ENCODE measurements at places on chromosomes 6 and 20. TPM values are rescaled to one million over a fixed set of nuclear protein-coding genes. Genes with fewer than 3 reads are reported as not detected.
A peak's percentile ranks its signal among the peaks of the same experiment; 100 is the strongest.

The TNXB gene
- 4.3 TPM for total RNA-seq

GRCh38 chr6:117729613-117730012, 54.3 kb downstream of the NUS1 start:
- no peak for DNase-seq

GRCh38 chr6:63452125-63452524, 120.2 kb upstream of the LOC128125822 start:
- peak; percentile 69 for DNase-seq

DNA sequence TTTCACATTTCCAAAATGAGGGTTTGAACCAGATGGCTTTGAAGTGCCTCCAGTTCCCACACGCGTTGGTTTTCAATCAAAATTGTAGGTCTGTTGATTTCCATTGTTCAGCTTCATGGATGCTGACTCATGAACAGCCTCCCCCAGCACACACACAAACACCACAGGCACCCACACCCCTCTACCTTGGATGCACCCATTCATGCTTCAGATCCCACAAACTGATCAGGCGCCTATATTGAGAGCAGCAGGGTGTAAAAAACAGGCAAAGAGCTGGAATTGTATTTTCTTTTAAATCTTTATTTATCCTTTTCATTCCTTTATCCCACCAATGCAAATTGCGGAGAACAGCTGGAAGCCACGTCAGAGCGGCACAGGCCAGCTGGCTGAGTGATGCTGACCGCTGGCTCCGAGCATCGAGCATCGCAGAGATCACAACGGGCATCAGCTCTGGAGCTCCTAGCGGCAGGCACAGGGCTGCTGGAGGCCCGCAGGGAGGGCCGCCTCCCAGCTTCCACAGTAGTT, 29.3 kb upstream of the TBC1D7 start:
- DNase-seq = no peak

All from MCF 10A (cell line).